ENCODE measurements at places on chromosomes 11 and 22. TPM values are rescaled to one million over a fixed set of nuclear protein-coding genes. Genes with fewer than 3 reads are reported as not detected.

The MRGPRF gene
- total RNA-seq, result not detected

The CRYBA4 gene
- not detected for total RNA-seq

The SORL1 gene
- total RNA-seq, result 61.1 TPM

The GLYAT gene
- not detected for total RNA-seq

The MCM5 gene
- 318 TPM for total RNA-seq

The HBE1 gene
- not detected for total RNA-seq

The C11orf97 gene
- total RNA-seq, result not detected

The CABP7 gene
- 0.09 TPM for total RNA-seq

The PDGFD gene
- not detected for total RNA-seq

The KDM4D gene
- total RNA-seq, result 1.6 TPM

The RFPL2 gene
- not detected for total RNA-seq

The RANGAP1 gene
- 151 TPM for total RNA-seq

The SLC15A3 gene
- total RNA-seq, result 3.9 TPM

The DDI1 gene
- total RNA-seq, result not detected

The FBXO7 gene
- 78.1 TPM for total RNA-seq

The OR52A1 gene
- not detected for total RNA-seq

The NCAM1 gene
- 0.56 TPM for total RNA-seq

The CNGA4 gene
- total RNA-seq, result 0.18 TPM
